Small intestine (tissue), 16 donors: ENCODE measurements at places on chromosomes 5 and 9. TPM values are rescaled to one million over a fixed set of nuclear protein-coding genes. Genes with fewer than 3 reads are reported as not detected.

DNA sequence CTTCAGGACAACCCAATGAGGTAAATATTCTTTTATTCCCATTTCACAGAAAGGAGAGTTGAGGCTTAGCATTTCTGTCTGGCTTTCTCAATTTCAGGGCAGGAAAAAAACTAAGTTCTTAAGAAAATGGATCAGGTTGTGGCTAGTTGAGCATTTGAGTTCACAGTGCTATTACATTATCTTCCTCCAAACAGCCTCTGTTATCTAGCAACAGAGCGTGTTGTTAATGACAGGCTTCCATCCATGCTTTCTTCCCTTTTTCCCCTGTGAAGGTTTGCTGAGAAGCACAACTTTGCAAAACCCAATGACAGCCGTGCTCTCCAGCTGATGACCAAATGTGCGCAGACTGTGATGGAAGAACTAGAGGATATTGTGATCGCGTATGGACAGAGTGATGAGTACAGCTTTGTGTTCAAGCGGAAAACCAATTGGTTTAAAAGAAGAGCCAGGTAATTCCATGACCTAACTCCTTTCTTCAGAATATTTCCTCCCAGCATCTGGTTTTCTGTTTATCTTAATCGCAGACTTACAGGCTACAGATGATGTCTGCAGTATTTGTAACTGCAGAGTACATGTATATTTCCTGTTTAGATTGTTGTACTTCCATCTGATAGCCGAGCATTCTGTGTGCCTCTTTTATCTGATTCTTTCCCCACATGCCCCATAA is 1.5 kb downstream of the THG1L start:
- no peak for DNase-seq

Gene RANBP17
- 1.6 TPM for polyA plus RNA-seq

DNA sequence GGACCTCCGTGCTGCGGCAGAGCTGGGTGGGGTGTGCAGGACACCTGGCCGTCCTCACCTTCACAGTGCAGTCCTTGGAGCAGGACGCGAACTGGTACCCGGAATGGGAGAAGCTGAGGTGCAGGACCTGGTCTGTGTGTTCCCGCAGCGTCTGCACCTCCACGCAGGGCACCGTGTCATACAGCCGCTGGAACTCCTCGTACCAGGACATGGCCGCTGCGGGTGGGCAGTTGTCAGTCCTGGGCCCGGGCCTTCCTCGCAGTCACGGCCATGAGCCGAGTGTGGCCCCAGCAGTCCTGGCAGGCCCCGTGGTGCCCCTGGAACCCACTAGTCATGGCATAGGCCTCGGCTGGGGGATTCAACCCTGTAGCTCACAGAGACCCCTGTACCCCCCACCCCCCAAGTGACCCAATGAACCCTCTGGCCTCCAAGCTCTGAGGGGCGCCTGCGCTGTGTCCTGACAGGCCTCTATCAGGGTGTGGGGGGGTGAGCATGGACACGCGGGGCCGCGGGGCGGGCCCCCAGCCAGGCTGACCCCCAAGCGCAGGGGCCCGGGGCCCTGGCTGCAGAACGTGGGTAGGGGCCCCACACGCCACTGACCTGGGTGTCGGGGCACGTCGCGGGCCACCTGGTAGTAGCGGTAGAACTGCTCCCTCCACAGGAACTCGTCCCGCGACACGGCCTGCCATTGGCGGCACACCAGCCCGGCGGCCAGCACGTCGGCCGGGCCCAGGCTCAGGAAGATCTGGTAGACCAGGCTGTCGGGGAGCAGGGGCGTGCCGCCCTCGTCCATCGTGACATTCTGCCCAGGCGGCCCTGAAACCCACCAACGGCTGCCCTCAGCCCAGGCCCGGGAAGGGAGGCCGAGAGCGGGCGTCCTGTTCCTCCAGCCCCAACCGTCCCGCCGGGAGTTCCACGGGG is 987 bp downstream of the FBXW5 start:
- DNase-seq: peak; percentile 30

- no peak for DNase-seq
Measured at GRCh38 chr5:119397518-119398380, 41.9 kb downstream of the TNFAIP8 start.

GRCh38 chr5:174935854-174936474 is 211.6 kb downstream of the MSX2 start:
- DNase-seq: peak; percentile 30

DNA sequence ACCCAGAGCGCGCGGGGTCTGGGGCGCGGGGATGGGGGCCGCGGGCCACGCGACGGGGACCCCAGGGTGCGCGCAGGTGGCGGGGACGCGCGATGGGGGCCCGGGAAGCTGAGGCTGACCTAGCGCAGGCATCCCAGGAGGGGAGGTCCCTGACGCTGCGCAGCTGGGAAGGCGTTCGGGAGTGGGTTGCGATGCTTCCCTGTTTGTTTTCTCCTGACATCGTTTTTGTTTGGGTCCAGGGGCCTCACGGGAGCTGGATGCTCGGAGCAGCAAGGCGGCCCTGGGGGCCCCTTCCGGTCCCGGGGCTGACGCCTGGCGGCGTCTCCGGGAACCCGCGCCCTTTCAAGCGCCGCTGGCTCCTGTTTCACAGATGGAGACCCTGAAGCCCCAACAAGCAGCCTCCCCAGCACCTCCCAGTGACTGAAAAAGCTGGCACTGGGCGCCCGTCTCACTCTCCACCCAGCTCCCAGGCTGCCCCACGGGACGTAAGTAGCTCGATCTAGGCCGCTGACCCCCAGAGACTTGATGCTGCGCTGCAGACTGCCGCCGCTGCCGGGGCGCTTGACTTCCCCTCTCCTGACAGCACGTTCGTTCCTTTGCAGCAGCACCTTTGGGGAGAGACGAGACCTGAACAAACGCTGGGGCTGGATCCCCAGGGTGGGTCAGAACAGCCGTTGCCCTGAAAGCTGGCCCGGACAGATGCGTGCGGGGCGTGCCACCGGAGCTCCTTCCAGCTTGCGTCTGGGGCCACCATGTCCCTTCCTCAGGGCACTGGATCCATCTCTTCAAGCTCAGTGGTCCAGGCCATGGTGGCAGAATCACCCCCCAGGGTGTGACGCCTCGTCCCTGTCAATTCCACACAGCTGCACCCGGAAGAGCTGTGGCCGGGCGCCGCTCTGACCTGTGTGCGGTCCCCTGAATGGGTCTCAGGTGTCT is 593 bp downstream of the BRD3OS start:
- DNase-seq: no peak

- DNase-seq: no peak
Measured at GRCh38 chr9:116491659-116492058, 195.4 kb upstream of the TRIM32 start.

DNA sequence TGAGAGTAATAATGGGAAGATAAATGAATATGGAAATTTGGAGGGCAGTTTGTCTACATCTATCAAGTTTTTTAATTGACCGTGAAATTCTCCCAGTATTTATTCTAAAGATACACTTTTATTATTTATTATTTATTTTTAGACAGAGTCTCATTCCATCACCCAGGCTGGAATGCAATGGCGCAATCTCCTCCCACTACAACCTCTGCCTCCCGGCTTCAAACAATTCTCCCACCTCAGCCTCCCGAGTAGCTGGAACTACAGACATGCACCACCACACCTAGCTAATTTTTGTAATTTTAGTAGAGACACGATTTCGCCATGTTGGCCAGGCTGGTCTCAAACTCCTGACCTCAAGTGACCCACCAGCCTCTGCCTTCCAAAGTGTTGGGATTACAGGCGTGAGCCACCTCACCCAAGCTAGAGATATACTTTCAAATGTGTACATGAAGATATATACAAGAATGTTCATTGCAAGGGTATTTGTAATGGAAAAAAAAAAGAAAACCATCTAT is 97.7 kb upstream of the SLC12A2 start:
- no peak for DNase-seq

- no peak for DNase-seq
Measured at GRCh38 chr9:126371007-126371870, 44.6 kb downstream of the MVB12B start.

DNA sequence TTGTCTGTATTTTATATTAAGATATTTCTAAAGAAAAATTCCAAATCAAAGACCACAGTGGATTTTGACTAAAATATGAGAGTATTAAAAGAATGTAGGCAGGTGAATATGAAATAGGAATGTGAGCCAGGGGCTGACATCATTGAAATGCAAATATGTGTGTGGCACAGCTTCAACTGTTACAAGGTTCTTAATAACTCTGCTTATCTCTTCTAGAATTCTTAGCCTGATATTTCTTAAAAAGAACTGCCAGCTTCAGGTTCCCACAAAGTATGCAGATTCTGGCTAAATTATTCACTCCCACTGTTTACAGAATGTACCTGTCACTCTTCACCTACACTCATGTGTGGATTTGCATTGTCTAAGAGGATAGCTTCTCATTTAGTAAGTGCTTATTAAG is 274.4 kb downstream of the DIRAS2 start:
- no peak for DNase-seq

Gene IL33
- 0.45 TPM for polyA plus RNA-seq

- DNase-seq: no peak
Measured at GRCh38 chr9:70563431-70564204, 149.2 kb upstream of the KLF9 start.

Gene DDX4
- polyA plus RNA-seq: 0.01 TPM

Gene SH3RF2
- 44.0 TPM for polyA plus RNA-seq

DNA sequence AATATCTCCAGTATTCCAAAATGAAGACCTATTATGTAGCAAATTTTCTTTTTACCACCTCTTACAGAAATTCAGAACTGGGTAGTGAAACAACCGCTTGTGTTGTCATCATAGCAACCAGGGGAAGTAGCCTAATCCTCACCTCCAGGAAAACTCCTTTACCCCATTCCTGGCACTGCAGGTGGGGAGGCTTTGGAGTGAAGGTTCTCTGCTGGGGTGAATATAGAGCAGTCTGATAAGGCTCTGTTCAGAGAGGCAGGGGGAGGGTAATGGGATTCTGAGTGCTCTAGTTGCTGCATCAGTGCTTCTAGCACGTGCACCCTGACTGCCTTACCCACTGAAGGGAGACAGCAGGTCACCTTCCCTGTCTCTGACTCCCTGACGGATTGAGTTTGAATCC is 116.2 kb downstream of the MAN2A1 start:
- DNase-seq: no peak

DNA sequence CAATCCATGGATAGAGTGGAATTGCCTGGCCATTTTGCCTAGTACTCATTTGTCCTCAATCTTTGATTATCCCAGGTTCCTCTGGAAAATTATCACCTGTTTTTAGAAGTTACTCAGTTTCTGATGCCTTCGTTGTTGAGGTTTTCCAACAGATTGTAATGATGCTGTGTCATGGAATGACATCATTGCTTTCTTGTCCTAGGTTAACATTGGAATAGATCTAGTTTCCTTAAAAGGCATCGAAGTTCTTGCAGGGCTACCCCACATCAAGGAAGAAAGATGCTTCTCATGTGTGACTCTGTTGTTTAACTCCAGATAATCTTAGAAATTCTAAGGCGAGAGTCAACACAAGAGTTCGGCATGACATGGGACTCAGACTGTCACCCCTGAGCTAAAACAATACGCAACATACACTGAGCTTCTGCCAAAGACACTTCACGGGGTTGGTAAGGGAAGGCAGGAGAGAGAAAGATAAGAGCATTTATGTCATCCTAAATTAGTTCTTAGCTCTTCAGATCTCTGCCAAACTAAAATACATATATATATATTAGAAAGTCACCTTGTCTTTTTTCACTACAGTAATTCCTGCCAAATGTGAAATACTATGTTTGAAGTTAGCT is 293.2 kb upstream of the WWC1 start:
- DNase-seq: no peak
